ENCODE measurements at places on chromosomes 3 and 15. TPM values are rescaled to one million over a fixed set of nuclear protein-coding genes. Genes with fewer than 3 reads are reported as not detected.

Gene SAXO2
- total RNA-seq: not detected

Gene TNNC1
- 6.6 TPM for total RNA-seq

Gene RAB6B
- total RNA-seq: 2.2 TPM

Gene MASP1
- total RNA-seq: not detected

Gene KLHL40
- total RNA-seq: not detected

Gene CMTM8
- total RNA-seq: 9.5 TPM

Gene CSTA
- not detected for total RNA-seq

Gene C3orf52
- 11.2 TPM for total RNA-seq

Gene MESP1
- 3.0 TPM for total RNA-seq

Gene ITPR1
- 70.7 TPM for total RNA-seq

Gene GPR149
- not detected for total RNA-seq

Gene IL17RD
- total RNA-seq: not detected

Gene FBXL22
- 0.80 TPM for total RNA-seq

Gene CDCP1
- total RNA-seq: 0.41 TPM

Gene LRRC3B
- total RNA-seq: not detected

Gene RPSA
- total RNA-seq: 2,574 TPM

Gene HYAL1
- 0.39 TPM for total RNA-seq

Gene TRPM1
- total RNA-seq: not detected

Gene POTEB3
- total RNA-seq: not detected

Gene RAD51
- total RNA-seq: 39.5 TPM

Gene MUSTN1
- 0.51 TPM for total RNA-seq
